CD8-positive, alpha-beta T cell (primary cell): ENCODE measurements at places on chromosomes 7 and 10.
A peak's percentile ranks its signal among the peaks of the same experiment; 100 is the strongest.

- DNase-seq, result no peak
Measured at GRCh38 chr7:51706851-51707250, 390.2 kb upstream of the COBL start.

- no peak for DNase-seq
Measured at GRCh38 chr10:132562916-132563456, 25.4 kb downstream of the INPP5A start.

DNA sequence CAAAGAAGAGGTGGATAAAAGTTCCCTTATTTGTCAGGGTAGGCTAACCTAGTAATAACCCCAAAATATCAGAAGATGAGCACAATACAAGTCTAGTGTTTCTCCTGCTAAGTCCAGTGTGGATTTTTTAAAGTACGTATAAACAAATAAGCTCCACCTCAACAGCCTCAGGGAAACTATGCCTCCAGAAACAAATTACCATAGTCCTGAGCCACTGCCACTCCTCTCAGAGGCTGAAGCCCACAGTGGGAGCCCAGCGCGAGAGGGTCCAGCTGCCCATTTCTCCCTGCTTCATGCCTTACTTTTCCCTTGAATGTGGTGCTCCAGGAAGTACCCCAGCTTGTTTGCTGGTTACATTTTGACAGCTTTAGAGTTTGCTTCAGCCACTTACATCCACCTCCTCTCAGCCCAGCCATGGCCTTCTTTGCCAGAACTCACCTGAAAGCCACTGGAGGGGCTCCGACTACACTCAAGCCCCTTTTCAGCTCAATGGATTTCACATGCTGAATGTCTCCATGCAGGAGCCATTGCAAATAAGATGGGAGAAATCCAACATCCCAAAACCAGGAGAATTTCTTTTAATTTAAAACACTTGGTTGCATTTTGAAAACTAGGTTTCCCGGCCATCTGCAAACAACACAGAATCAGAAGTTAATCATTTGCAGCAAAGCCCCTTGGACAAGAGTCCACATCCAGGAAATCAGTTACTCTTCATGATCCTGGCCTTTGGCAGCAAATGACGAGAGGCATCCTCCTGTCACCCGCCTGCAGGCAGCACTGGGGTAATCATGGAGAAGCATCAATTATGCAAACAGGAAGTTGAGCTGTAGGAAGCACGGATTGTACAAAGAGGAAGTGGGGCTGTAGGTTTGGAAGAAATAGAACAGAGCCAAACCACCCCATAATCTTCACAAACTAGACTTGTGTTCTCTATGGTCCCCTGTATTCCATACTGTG, 138.1 kb downstream of the HERPUD2 start:
- no peak for DNase-seq

GRCh38 chr7:135095450-135095849, 52.4 kb upstream of the TMEM140 start:
- no peak for DNase-seq

DNA sequence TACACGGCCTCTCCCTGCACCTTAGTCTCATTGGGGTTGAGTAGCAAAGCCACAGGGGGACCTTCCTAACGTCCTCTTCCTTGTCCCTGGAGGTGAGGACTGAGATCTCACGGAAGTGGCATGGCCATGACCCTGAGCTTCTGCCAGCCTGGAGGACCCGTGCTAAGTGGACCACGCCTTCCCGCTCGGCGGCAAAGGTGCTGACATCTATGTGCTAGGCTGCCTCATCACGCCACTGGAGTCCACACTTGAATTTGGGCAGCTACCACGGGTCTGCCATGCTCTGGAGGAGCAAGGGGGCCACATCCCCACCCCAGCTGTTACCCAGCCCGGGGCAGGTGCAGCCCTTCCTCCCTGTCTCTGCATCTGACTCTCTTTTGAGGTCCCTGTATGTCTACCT, 15.3 kb downstream of the GHRHR start:
- DNase-seq, result no peak

- DNase-seq, result no peak
Measured at GRCh38 chr7:128962899-128963298, 25.2 kb downstream of the IRF5 start.

DNA sequence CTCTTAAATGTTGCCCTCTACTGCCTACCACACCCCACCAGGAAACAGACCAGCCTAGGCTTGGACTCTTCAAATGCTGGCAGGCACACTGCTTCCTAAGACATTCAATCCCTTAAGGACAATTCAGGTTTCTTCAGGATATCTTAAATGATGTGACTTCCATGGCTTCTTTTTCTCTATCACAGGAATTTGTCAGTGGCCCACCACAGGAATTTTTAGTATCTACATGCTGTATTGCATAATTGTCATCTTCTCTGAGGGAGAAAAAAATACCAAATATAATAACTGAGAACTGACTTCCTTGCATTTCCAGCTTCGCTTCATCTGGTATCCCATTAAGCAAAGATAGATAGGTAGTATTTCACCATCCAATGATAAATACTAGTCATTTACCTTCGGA, 129.3 kb downstream of the WNT2 start:
- no peak for DNase-seq

DNA sequence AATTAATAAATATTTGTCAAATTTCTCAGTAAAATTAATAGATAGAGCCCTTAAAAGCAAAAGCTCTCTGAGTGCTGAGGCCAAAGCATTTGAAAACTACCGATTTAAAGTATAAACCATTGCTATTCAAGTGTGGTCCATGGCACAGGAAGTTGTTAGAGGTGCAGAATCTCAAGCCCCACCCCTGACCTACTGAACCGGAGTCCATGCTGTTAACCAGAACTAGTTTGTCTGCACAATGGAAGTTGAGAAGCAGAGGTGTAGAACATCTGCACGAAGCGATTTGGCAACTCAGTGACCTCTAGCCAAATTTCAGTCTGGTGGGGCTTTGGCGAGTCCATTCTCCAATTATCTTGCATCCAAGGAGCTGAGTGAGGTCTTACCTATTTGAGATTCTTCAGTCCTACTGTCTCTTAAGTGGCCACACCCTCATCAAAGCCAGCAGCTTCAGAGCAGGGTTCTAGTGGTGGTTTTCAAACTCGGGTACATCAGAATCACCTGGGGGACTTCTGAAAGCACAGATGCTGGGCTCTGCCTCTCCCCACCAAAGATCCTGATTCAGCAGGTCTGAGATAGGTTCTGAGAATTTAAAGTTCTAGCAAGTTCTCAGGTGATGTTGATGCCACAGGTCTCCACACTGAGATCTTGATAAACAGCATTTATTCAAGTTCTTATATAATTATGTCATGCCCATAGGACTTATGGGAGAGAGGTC, 96.8 kb upstream of the SAMD8 start:
- peak; percentile 11 for DNase-seq

- DNase-seq, result no peak
Measured at GRCh38 chr10:621981-622740, 67.3 kb downstream of the DIP2C start.

DNA sequence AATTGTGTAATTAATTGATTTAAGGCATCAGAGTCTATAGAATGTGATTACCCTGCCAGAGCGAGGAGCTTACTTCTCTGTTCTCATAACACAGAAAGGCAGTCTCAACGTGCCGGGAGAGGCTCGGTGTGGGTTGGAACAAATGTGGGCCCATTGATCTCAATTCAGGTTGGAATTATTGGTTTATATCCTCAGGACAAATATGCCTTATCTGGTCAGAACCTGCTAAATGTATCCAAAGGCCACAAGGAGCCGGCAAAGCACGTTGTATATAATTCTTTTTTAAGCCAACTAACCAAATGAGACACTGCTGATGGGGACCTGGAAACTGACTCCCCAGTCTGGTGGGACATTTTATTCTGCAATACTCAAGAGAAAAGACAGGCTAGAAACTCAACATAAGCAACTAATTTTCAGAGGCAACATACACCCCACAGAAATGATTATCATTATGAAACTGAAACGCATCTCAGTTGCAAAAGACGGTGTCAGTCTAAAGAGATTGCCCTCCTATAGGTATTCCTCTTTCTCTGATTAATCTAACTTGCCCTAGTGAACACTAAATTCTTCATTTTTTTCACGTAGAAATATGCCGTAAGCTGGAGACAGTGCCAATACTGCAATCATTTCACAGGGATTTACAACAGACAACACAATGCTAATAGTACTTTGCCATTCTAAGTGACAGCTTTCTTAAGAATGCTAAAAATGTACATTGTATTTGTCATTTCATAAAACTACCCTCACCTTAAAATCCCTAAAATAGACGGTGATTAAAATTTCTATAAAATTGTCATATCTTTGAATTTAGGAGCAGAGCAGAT, 9.4 kb downstream of the EBF3 start:
- DNase-seq, result no peak

- no peak for DNase-seq
Measured at GRCh38 chr10:104351061-104351702, 2.5 kb upstream of the CFAP58 start.

GRCh38 chr7:26198781-26199169, 1.8 kb downstream of the HNRNPA2B1 start:
- no peak for DNase-seq

DNA sequence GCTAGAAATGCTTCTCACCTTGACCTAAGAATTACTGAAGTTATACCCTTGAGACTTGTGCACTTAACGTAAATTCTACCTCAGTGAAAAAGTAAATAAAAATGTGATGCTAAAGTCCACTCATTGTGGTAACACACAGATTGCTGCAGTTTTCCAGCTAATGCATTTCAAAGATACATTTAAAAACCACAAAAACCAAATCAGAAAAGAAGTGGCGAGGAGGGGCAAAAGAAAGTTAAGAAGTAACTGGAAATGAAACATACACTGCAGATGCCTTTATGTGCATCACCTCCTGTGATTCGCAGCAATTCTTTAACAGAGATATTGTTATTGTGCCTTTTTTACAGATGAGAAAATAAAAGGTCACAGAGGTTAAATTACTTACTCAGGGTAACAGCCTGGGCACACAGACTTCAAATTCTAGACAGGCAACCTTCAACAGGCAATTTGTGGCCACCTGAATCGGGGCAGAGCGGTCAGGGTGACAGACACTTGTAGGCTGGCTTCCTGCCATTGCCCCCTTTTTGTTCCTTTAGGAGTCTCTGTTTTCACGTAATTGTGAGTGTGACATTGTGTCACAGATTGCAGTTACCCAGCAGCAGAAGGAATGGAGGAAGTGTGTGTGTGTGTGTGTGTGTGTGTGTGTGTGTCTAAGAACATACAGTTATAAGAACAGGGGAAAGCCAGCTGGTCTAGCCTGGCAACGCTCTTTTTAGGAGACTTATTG, 1.9 kb downstream of the WIPF3 start:
- DNase-seq, result no peak

- DNase-seq, result no peak
Measured at GRCh38 chr10:130141460-130141859, 5.3 kb downstream of the GLRX3 start.

DNA sequence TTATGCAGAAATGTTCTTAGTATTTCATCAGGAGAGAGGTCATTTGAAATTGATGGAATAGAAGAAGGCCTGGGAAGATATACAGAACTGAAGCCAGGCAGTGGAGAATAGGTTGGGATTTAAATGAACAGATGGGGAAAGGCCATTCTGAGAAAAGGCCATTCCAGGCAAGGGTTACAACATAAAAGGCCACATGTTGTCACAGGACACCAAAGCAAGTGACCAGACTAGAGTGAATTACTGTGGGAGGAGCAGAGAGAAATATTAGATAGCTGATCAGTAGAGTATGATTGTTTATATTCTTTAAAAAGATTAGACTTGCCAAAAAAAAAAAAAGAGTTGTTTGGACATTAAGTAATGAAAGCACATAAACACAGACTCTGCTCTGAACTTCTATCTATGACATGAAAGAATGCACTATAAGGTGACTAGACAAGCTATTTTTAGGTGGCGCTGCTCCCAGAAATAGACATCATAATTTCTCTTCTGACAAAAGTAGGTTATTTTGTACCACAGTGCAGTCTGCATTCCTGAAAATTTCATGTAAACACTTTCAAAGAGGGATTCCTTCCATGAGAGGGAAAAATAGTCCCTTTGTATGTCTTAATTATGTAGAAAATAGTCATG, 55.2 kb upstream of the DKK1 start:
- no peak for DNase-seq

GRCh38 chr10:48231178-48231577, 43.3 kb downstream of the FRMPD2 start:
- no peak for DNase-seq

DNA sequence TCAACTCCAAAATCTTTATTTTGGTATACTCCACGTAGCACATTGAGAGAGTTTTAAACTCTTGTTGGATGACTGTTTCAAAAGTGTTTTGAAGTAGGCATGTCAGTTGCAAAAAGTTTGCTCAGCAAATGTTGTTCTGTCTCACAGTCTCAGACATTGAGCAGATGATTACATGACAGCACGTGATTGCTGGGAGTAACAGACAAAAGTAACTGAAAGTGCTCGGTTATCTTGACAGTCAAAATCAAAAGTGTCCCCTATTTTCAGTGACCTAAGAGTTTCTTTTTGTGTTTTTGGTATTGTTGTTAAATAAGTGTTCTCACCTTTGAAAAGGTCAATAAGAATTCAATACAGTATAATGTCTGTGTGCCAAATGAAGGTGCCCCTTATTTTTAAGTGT, 84.3 kb downstream of the CFTR start:
- DNase-seq, result no peak

- no peak for DNase-seq
Measured at GRCh38 chr10:86251426-86251825, 115.2 kb downstream of the GRID1 start.

- DNase-seq, result no peak
Measured at GRCh38 chr7:16063221-16063620, 358.1 kb downstream of the CRPPA start.

- DNase-seq, result no peak
Measured at GRCh38 chr10:4662576-4663161, 163.3 kb upstream of the AKR1E2 start.

GRCh38 chr10:78868048-78868447, 200.7 kb upstream of the ZMIZ1 start:
- peak; percentile 19 for DNase-seq

GRCh38 chr10:79203014-79203644, 134.4 kb downstream of the ZMIZ1 start:
- DNase-seq, result no peak

DNA sequence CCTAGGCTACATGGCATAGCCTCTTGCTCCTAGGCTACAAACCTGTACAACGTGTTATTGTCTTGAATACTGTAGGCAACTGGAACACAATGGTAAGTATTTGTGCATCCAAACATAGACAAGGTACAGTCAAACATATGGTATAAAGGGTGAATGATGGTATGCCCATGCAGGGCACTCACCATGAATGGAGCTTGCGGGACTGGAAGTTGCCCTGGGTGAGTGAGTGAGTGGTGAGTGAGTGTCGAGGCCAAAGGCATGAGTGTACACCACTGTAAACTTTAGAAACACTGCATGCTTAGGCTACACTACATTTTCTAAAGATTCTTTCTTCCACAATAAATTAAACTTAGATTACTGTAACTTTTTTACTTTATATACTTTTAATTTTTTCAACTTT, 165.7 kb downstream of the PARD3 start:
- DNase-seq, result no peak

- no peak for DNase-seq
Measured at GRCh38 chr7:18019555-18019954, 8.1 kb downstream of the PRPS1L1 start.

- DNase-seq, result no peak
Measured at GRCh38 chr10:3068201-3068967, 1.0 kb downstream of the PFKP start.

GRCh38 chr7:78970440-78970916, 483.0 kb downstream of the MAGI2 start:
- no peak for DNase-seq

GRCh38 chr7:30351724-30352123, 67.3 kb downstream of the ZNRF2 start:
- no peak for DNase-seq
